ENCODE measurements at places on chromosomes 16 and 17. TPM values are rescaled to one million over a fixed set of nuclear protein-coding genes. Genes with fewer than 3 reads are reported as not detected.
A peak's percentile ranks its signal among the peaks of the same experiment; 100 is the strongest.

Gene FOXN1
- total RNA-seq = not detected

GRCh38 chr16:70380248-70380918, 33.7 kb downstream of the DDX19A start:
- DNase-seq = peak; percentile 66
- H3K4me3 ChIP-seq = peak overlapping the region; percentile 93
- no peaks in the 10 kb centered on the region for H3K4me1 ChIP-seq
- peaks cover 59% of the 10 kb centered on the region for H3K36me3 ChIP-seq

- H3K27me3 ChIP-seq = peaks cover 6% of the 10 kb centered on the region
- no peaks in the 10 kb centered on the region for H3K4me1 ChIP-seq
- DNase-seq = no peak
- H3K4me3 ChIP-seq = no peak overlapping the region
Measured at GRCh38 chr16:76464955-76465620, 187.9 kb downstream of the CNTNAP4 start.

Gene CDH13
- 1.5 TPM for total RNA-seq

GRCh38 chr17:39634384-39634871, 2.5 kb upstream of the STARD3 start:
- H3K27me3 ChIP-seq = no peaks in the 10 kb centered on the region
- DNase-seq = no peak
- H3K36me3 ChIP-seq = no peaks in the 10 kb centered on the region
- no peak overlapping the region for H3K27ac ChIP-seq
- H3K4me3 ChIP-seq = no peak overlapping the region

Gene ASB16
- total RNA-seq = 0.90 TPM

GRCh38 chr17:34071886-34072420, 183.1 kb upstream of the CCL2 start:
- no peak overlapping the region for H3K27ac ChIP-seq
- no peak overlapping the region for H3K4me3 ChIP-seq
- H3K4me1 ChIP-seq = no peaks in the 10 kb centered on the region
- H3K36me3 ChIP-seq = no peaks in the 10 kb centered on the region
- no peaks in the 10 kb centered on the region for H3K27me3 ChIP-seq

DNA sequence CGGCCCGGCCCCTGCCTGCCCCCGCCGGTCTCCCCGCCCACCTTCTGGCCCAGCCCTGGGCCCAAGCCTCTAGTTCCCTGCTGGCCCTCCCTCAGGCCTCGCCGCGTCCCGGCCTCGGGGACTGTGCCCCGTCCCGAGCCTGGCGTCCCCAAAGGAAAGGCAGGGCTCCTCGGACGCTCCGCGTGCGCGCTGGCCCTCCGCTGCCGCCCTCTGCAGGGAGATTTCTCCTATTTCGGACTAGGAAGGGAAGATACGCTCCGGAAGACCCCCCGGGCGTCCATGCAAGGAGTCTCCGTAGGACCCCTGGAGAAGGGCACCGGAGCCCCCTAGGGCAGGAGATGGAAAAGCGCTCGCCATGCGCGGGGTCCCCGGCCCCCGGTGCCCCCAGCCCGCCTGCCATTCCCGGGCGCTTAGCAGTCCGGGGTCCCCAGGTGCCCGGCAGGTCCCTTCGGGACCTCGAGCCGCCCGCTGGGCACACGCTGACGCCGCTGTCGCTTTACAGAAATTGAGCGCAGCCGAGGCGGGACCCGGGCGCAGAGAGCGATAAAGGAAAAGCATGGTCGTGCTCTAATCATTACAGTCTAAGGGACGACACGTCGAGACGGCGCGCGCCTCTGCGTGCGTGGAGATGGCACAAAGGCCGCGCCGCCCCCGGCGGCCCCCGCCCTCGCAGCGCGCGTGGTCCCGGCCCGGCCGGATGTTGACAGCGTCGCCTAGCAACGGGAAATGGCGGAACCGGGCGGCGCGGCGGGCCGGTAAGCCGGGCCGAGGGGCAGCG, at the start of gene CCDC40:
Gene CCDC40, plus strand, starts transcription at position 706 of the 778 bp plus-strand sequence. Its CDS starts 21 bp downstream, at position 727.
- no peak within 1 kb of the TSS for H3K27ac ChIP-seq
- peak; percentile 90 for DNase-seq
- no peaks in the 10 kb centered on the region for H3K27me3 ChIP-seq
- H3K4me1 ChIP-seq = no peaks in the 10 kb centered on the region
- H3K4me3 ChIP-seq = peak within 1 kb of the TSS; percentile 96
- H3K36me3 ChIP-seq = peaks cover 7% of the 10 kb centered on the region

GRCh38 chr16:92431-93339, 14.7 kb downstream of the MPG start:
- H3K27me3 ChIP-seq = no peaks in the 10 kb centered on the region
- no peak overlapping the region for H3K27ac ChIP-seq
- H3K4me3 ChIP-seq = no peak overlapping the region
- H3K36me3 ChIP-seq = peaks cover 34% of the 10 kb centered on the region
- H3K4me1 ChIP-seq = no peaks in the 10 kb centered on the region
- DNase-seq = no peak

- DNase-seq = peak; percentile 73
- peak overlapping the region; percentile 79 for H3K4me3 ChIP-seq
- no peaks in the 10 kb centered on the region for H3K27me3 ChIP-seq
- no peaks in the 10 kb centered on the region for H3K4me1 ChIP-seq
- H3K36me3 ChIP-seq = peaks cover 3% of the 10 kb centered on the region
- H3K27ac ChIP-seq = no peak overlapping the region
Measured at GRCh38 chr16:3038256-3038655, 1.5 kb upstream of the BICDL2 start.

GRCh38 chr17:28524476-28525424, 18.6 kb downstream of the FOXN1 start:
- no peaks in the 10 kb centered on the region for H3K4me1 ChIP-seq
- DNase-seq = no peak
- H3K27me3 ChIP-seq = no peaks in the 10 kb centered on the region
- H3K27ac ChIP-seq = no peak overlapping the region
- H3K4me3 ChIP-seq = peak overlapping the region; percentile 41

- no peaks in the 10 kb centered on the region for H3K27me3 ChIP-seq
- H3K27ac ChIP-seq = no peak overlapping the region
- no peak overlapping the region for H3K4me3 ChIP-seq
Measured at GRCh38 chr17:80105762-80106161, 4.4 kb downstream of the GAA start.

Gene GPT2
- 68.8 TPM for total RNA-seq

Gene SDK2
- total RNA-seq = 7.9 TPM

DNA sequence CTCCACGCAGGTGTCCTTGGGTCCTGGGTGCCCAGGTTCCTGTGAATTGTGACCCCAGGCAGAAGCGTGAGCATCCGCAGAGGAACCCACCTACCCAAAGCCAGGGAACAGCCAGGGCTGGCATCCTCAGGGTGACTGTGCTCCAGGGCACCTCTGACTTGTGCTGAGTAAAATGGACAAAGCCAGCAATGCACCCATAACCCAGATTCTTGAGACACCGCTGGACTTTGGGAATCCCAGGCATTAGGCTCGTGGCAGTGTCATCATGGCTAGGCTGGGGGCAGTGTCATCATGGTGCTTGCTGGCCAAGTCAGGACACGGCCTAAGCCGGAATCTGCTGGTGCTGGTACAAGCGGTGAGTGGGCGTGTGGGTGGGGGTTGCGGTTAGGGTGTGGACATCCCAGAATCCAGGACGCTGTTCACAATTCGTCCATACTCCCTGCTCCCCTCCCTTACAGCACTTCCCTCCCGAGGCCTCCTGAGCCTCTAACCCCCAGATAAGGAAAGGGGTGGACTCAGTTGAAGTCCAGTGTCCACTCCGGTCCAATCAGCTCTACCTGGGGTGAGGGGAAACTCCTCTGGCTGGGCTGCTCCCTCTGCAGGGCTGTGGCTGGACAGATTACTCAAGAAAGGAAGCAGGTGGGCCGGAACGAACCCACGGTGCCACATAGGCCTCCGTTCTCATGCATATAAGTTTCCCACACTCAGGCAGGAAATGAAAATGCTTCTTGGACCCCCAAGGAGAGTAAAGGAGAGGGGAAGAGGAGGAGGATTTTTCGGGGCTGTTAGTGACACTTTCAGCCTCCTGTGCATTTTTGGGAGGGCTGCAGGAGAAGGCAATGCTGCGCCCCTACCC, 138.9 kb downstream of the SEC14L1 start:
- H3K36me3 ChIP-seq = peaks cover 7% of the 10 kb centered on the region
- H3K4me3 ChIP-seq = peak overlapping the region; percentile 84
- no peaks in the 10 kb centered on the region for H3K4me1 ChIP-seq
- H3K27me3 ChIP-seq = peaks cover 3% of the 10 kb centered on the region

GRCh38 chr17:77778636-77779489, 179.6 kb upstream of the TNRC6C start:
- H3K27ac ChIP-seq = no peak overlapping the region
- H3K36me3 ChIP-seq = peaks cover 2% of the 10 kb centered on the region
- H3K27me3 ChIP-seq = peaks cover 26% of the 10 kb centered on the region
- DNase-seq = no peak
- no peak overlapping the region for H3K4me3 ChIP-seq

DNA sequence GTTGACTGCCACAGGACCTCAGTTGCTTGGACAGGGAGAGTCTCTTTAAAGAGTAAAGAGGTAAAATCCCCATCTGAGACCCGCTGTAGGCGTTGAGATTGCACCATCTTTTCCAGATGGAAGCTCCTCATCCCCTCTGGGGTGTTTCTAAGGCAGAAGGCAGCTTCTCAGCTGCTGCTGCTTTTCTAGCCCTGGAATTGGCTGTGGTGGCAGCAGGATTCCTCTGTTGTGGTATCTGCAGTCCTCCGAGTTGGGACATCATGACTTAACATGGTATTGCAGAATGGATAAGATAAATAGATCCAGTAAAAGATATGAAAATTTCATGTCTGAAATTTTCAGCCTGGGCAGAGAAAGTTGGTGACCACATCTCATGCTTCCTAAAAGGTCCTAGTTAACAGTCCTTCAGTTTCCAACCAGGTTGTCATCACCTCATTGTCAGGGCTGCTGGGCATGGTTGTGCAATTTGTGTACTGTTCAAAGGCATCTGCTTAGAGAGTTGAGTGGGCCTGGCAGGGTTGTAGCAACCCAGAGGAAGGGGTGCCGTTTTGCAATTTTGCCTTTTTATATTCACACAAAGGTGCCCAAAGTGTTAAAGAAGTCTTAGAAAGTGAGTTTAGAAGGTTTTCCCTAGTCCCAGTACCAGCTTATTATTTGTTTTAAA, 150.4 kb downstream of the SPECC1 start:
- no peak overlapping the region for H3K4me3 ChIP-seq
- no peaks in the 10 kb centered on the region for H3K27me3 ChIP-seq
- no peak for DNase-seq
- no peak overlapping the region for H3K27ac ChIP-seq
- no peaks in the 10 kb centered on the region for H3K4me1 ChIP-seq

Gene ZNF598
- total RNA-seq = 70.9 TPM

- no peak overlapping the region for H3K27ac ChIP-seq
- H3K4me3 ChIP-seq = peak overlapping the region; percentile 70
- no peaks in the 10 kb centered on the region for H3K27me3 ChIP-seq
- H3K4me1 ChIP-seq = no peaks in the 10 kb centered on the region
- DNase-seq = no peak
Measured at GRCh38 chr17:19005137-19005773, 691 bp upstream of the FAM83G start.

- DNase-seq = peak; percentile 83
- H3K36me3 ChIP-seq = no peaks in the 10 kb centered on the region
- no peaks in the 10 kb centered on the region for H3K27me3 ChIP-seq
- H3K27ac ChIP-seq = no peak overlapping the region
- H3K4me1 ChIP-seq = no peaks in the 10 kb centered on the region
Measured at GRCh38 chr17:10646392-10646990, 10.6 kb downstream of the MYH3 start.

Gene MFAP4
- 1.5 TPM for total RNA-seq

Gene SLFN11
- total RNA-seq = 0.90 TPM

- no peak overlapping the region for H3K27ac ChIP-seq
- DNase-seq = peak; percentile 72
- no peaks in the 10 kb centered on the region for H3K27me3 ChIP-seq
- H3K4me1 ChIP-seq = no peaks in the 10 kb centered on the region
Measured at GRCh38 chr17:4796552-4796920, 572 bp downstream of the PSMB6 start.

Gene WNK4
- total RNA-seq = 1.9 TPM

DNA sequence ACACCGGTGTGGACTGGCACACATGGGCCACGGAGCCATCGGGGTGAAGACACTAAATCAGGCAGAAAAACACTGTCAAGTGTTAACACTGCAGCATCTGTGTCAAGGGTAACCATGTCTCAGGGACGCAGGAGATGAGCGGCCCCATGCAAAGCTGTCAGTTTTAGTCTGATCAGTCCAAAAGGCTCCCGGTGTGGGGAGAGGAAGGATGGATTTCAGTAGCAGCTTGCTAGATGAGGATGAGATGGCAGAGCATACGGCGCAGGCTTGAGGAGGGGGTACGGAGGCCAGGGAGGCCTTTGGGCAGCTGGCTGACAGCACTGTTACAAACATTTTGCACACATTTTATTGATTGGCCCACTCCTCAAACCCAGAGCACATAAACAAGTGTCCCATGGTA, 98.1 kb downstream of the GNAO1 start:
- peaks cover 3% of the 10 kb centered on the region for H3K4me1 ChIP-seq
- H3K4me3 ChIP-seq = no peak overlapping the region
- no peak for DNase-seq
- no peak overlapping the region for H3K27ac ChIP-seq

DNA sequence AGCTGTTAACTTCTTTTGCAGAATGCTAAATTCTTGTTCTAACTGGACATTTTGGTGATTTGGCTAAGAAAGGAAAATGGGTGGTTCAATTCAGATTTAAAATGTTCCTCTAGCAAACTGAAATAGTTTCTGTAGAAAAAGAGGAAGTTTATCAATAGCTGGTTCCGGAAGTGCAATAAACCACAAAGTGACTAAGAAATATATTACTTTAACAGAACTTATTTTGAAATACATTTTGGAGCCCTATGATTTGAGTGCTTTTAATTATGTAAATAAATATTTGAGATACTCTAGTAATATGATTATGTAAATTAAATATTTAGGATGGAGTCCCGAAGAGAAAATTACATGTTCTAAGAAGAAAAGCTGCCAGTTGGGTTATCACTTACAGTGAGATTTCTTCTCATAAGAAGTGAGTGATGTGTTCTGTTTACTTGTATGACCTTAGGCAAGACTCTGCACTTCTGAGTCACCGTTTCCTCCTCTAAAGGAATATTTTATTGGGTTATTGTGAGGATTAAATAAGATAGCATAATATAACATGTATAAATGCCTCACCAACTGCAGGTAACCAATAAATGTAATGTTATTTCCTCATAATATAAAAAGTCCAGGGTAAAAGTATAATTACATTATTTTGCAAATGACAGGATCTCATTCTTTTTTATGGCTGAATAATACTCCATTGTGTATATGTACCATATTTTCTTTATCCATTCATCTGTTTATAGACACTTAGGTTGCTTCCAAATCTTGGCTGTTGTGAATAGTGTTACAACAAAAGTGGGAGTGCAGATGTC, at the start of gene EVI2B:
Gene EVI2B, minus strand, starts transcription at position 73 of the 800 bp plus-strand sequence. CDS start 8,445 bp downstream, outside the sequence.
- DNase-seq = no peak
- no peaks in the 10 kb centered on the region for H3K27me3 ChIP-seq

DNA sequence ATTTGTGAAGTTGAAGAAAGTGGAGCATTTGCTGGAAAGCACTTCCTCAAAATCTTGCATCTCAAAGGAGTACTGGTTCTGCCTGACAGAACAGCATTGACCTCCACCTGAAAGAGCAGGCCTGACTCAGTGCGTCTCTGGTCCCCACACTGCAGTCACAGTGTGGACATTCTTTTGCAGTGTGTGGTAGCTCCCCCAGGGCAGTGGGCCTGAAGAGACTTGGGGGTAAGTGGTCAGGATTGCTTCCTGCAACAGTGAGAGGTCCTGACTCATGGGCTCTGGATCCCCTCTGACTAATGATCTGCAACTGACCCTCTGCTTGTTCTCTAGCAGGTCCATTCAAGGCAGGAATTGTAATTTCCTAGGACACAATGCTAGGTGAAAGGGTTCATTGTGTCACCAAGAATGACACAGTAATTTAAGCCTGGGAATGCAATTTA, 204.9 kb upstream of the KCNJ16 start:
- no peak for DNase-seq
- no peak overlapping the region for H3K4me3 ChIP-seq
- peaks cover 10% of the 10 kb centered on the region for H3K4me1 ChIP-seq
- no peak overlapping the region for H3K27ac ChIP-seq
- H3K27me3 ChIP-seq = no peaks in the 10 kb centered on the region

Data from H9 (cell line).